Testis (tissue), 5 donors: ENCODE measurements at places on chromosomes 7 and 10.

- no peak for DNase-seq
These were observed 56.6 kb upstream of the PDE1C start for GRCh38 chr7:32126843-32127242.

DNA sequence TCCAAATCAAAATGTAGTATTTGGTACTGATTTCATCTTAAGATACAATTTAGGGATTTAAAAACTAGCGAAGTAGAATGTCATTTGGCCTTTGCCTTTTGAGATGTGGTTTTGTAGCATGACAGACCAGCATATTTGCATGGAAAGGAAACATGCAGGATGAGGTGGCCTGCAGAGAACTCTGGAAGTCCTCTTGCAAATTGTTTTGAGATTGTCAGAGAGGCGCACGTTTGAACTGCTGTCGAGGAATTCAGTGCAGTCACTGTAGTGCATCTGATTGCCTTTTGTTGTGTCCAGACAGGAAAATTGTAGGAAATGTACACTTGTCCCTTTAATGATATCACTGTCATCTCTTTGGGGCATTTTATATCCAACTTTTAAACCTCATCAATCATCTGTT is 136.7 kb downstream of the CELF2 start:
- no peak for DNase-seq

- DNase-seq, result no peak
These were observed 1.3 kb downstream of the LSMEM1 start for GRCh38 chr7:112481833-112482670.

DNA sequence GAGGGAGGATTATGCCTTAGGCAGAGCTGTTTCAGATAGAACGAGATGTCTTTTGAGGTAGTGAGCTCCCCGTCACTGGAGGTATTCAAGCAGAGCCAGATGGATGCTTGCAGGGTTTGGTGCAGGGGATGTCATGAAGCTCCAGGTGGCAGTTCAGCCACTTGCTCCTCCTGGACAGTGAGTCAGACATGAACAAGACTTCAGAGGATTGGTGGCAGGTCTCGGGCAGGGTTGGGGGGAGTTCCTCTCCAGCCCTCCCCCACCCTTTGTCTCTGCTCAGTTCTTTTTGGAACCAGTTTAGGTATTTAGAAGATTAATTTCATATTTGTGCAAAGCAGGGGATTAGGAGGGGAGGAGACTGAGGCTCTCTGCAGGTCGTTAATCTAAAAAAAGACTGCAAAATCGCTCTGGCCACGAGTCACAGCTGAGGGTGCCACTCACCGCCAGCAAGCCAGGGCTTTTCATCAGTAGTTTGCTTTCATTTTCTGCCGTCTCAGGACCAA is 21.5 kb upstream of the MYL10 start:
- DNase-seq, result no peak

GRCh38 chr7:94095316-94096009 is 91.3 kb upstream of the BET1 start:
- no peak for DNase-seq

DNA sequence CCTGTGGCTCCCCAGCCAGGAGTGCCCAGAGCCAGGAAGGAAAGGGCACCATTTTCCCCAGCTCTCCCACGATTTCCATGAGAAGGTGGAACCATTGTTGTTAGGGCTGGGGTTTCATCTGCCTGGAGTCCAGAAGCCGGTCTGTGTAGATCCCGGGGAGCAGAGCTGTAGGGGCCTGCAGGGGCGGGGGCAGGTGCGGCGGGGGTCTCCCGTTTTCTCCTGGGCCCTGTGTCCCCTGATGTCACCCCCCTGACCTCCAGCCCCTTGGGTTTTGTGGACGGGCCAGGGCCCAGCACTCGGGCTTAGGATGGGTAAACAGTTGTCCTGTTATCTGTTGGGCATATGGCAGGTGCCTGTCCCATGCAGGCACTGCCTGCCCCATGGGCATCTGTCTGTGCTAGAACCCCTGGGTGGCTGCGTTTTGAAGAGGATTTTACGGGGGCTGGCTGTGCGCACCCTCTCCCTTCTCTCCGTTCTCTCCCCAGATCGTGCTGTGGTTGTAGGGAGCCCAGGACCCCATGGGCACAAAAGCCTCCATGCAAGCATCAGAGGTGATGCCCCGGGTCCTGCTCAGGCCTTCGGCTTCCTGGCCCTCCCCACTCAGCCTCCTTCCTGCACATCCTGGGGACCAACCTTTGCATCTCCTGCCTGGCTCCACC is 158.8 kb downstream of the WDR37 start:
- DNase-seq, result no peak
